ENCODE measurements at places on chromosomes 7 and 10. TPM values are rescaled to one million over a fixed set of nuclear protein-coding genes. Genes with fewer than 3 reads are reported as not detected.

DNA sequence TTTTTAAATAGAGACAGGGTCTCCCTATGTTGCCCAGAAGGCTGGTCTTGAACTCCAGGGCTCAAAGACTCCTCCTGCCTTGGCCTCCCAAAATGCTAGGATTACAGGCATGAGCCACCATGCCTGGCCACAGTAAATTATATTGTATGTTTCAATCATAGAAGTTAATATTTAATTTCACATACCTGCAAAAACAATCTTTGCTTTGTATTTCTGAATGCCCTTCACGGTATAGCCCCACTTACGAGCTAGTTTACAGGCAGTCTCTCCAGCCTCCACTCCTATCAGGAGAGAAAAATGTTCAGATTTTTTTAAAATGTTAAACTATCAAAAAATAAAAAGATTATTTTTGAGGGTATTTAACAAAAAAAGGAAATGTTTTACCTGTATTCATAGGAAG lies 10.4 kb downstream of the OAT start:
- no peak for DNase-seq

- DNase-seq, result peak; percentile 87
Observed at GRCh38 chr7:75988568-75989499, 5.6 kb downstream of the TMEM120A start.

- DNase-seq, result peak; percentile 79
Observed at GRCh38 chr10:490891-491571, 198.4 kb downstream of the DIP2C start.

The GJD4 gene
- not detected for total RNA-seq

The MYO1G gene
- total RNA-seq, result 2.4 TPM

- peak; percentile 75 for DNase-seq
Observed at GRCh38 chr7:2172311-2173188, 60.2 kb downstream of the MAD1L1 start.

The ZPBP gene
- total RNA-seq, result not detected

All from cardiac septum (tissue), 1 donor.